ENCODE measurements at places on chromosomes 5 and 9.

GRCh38 chr9:130639124-130639765, 25.1 kb upstream of the PRDM12 start:
- no peak for DNase-seq

GRCh38 chr9:19922476-19923118, 133.8 kb upstream of the SLC24A2 start:
- no peak for DNase-seq

DNA sequence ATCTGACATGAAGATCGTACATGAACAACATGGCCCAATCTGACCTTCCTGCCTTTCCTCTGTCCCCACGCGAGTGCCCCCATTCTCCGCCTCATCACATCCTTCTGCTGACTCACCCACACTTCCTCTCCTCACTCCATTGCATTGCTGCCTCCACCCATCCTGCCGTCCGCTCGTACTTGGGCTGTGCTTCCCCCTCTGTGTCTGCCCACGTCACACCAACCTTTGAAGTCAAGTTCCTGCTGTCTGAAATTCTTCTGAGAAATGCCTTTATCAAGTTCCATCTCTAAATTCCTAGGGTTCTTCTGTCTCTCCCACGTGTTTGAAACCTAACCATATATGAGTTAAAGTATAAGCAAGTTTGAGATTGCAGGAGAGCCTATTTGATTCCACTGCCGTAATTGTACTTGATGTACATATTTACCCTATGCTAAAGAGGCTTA, 18.0 kb upstream of the STARD4 start:
- DNase-seq, result peak; percentile 57

DNA sequence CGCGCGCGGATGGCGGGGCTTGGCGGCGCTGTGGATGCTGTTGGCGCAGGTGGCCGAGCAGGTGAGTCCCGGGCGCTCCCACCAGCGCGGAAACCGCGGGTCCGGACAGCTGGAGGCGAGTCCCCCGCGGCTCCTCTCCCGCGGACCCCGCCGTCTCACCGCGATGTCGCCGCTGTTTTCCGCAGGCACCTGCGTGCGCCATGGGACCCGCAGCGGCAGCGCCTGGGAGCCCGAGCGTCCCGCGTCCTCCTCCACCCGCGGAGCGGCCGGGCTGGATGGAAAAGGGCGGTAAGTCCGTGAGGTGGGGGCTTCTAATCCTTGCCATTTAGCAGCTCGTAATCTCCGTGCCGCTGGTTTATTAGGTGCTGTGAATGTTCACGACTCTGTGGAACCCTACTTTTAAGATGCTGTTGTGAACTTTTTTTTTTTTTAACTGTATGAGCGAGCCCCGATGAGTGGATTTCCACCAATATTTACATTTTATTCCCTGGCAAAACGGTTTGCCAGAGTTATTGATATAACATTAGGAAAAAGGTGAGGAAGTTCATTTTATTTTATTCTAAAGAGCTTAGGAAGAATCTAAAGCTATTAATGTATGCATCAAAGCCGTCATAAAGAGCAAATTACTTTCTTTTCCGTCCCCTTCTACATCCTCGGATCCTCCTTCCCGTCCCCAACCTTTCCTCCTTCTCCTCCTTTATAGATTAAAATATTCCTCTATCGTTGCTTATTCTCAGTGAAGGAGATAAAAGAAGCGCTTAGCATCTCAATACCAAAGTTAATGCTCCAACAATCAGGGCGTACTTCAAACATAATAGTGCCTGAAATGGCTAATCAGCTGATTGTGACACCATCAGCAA, 579 bp downstream of the ADAMTS16 start:
- DNase-seq, result no peak
